Heart left ventricle (tissue), 16 donors: ENCODE measurements at places on chromosomes 12 and 14.

DNA sequence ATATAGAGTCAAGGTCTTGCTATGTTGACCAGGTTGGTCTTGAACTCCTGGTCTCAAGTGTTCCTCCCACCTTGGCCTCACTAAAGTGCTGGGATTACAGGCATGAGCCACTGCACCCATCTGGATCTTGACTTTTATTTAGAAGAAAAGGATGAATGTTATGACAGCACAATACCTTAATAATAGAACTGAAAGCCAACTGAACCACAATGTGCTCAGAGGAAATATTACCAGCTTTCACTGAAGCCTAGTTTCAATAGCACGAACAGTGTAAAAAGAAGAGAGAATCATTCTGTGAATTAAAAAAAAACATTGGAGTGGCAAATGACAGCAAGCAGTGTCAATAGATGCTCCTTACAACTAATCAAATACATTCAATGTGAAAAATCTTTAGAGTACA lies 239.2 kb upstream of the RMST start:
- DNase-seq, result no peak

DNA sequence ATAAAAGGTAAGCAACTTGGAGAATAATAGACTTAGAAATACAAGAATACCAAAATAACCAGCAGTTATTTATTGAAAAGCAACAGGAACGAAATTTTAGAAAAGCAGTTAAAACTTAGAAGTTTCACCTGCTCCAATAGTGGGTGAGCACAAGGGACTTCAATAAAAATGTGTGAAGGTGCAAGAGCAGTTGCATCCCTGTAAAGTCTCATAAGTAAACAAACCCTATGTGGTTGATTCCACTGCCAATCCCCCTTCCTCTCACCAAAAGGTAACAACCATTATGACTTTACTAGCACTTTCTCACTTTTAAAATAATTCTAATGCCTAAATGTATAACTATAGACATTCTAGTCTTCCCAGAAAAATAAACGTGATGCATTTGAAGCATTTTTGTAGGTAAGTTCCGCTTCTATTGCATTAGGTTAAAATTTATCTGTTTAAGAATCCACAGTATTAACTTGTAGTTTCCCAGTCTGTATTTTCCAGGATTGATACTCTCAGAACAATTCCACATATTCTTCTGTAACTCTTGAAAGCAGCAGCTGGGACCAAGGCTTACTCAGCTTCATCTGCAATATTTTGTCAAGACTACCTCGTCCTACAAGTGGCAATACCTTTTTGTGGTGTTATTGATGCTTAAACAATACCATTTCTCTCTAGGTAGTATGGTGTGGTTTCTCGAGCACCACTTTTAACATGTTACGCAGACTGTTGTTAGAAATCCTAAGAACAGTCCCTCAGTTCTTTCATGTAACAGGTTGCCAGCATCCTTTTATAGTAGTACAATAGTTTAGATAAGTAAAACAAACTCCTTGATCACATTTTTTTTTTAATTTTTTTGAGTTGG lies 32.1 kb downstream of the HNRNPC start:
- no peak for DNase-seq

DNA sequence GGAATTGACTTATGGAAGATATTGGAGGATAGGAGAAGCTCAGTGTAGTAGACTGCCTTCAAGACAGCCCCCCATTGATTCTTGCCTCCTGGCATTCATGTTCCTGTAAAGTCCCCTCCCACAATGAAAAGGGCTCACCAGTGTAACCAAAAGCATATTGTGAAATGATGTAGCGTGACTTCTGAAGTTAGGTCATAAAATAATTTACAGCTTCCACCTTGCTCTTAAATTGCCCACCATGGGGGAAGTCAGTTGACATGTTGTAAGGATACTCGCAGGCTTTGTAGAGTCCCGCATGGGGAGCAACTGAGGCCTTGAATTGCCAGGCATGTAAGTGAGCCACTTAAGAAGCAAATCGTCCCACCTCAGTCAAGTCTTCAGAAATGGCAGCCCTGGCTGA lies 25.1 kb downstream of the GTSF1 start:
- DNase-seq, result no peak

GRCh38 chr12:91817517-91817916 lies 328.1 kb downstream of the BTG1 start:
- no peak for DNase-seq

- peak; percentile 82 for DNase-seq
These were observed 14.7 kb upstream of the ZNF385A start for GRCh38 chr12:54398995-54399793.

DNA sequence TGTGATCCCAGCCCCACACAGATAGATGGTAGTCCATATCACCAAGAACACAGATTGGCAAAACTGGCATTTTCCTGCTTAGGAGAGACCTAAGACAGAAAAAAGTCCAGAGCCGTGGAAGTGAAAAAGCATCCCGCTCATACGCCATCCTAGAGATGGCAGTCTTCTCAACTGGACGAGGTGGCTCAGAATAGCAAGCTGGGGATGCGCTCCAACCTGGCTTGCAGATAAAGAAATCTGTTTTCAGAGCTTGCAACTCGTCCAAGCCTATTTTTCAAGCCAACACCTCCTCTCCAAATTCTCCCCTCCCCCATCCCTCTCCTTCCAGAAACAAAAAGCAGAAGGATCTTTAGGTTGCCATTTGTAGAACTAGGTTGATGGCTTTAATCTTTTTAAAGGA lies 74.3 kb upstream of the OTX2 start:
- DNase-seq, result no peak

- no peak for DNase-seq
These were observed 21.0 kb upstream of the ITPR2 start for GRCh38 chr12:26854031-26854390.

DNA sequence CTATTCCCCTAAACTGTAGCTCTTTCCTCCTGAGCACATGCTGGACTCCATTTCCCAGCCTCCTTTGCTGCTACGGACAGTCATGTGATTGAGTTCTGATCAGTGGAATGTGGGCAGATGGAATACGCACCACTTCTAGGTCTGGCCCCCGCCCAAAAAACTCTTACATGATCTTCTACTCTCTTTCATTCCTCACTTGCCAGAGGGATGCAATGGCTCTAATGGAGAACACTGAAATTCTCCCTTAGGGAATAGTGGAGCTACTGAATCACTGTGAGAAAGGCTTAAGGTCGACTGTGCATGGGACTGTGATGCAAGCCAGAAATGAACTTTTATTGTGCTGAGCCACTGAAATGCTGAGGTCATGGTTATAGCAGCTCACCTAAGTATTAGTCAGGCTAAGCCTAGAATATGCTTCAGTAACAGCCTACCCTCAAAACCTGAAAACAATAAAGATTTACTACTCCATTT lies 13.0 kb upstream of the TMED2 start:
- DNase-seq, result no peak

DNA sequence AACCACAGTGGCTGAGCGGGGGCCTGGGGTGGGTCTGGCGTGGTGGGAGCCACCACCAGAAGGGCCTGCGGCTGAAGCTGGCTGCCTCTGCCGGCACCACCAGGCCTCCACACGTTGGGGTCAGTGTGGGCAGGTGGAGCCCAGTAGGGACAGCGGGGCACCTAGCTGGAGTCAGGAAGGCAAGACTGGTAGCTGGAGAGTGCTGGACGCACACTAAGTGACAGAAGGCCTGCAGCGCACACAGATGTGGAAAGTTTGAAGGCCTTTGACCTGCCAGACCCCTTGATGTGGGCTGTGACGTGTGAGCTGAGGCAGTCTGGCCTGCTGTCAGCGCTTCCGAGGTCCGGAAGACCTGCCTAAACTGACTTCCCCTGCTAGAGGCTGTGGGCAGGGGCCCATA lies 26.3 kb downstream of the RIN3 start:
- peak; percentile 63 for DNase-seq

- DNase-seq, result no peak
These were observed 146.8 kb downstream of the CHST11 start for GRCh38 chr12:104603545-104603973.
